Muscle of back (tissue), 13 donors: ENCODE measurements at places on chromosomes 3 and 15.
A peak's percentile ranks its signal among the peaks of the same experiment; 100 is the strongest.

- no peak for DNase-seq
These were observed 142.9 kb downstream of the PDZRN3 start for GRCh38 chr3:73481888-73482287.

GRCh38 chr3:171480526-171480925, 20.3 kb upstream of the TNIK start:
- DNase-seq = no peak

DNA sequence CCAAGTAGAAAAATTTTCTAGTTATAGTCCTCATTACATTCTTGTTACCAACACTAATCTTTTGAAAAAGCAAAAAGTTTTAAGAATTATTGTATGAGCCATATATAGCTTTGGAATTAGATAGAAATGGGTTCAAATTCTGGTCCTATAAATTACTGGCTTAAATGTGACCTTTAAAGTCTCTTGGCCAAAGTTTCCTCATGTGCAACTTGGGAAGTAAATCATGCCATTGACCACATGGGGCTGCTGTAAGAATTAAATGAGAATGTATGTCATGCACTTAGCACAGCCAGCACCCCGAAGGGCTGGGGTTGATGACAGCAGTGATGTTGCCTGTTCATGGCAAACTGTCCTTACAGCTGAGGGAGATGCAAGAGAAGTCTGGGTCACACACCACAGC, 108.3 kb downstream of the TOP2B start:
- peak; percentile 59 for DNase-seq

DNA sequence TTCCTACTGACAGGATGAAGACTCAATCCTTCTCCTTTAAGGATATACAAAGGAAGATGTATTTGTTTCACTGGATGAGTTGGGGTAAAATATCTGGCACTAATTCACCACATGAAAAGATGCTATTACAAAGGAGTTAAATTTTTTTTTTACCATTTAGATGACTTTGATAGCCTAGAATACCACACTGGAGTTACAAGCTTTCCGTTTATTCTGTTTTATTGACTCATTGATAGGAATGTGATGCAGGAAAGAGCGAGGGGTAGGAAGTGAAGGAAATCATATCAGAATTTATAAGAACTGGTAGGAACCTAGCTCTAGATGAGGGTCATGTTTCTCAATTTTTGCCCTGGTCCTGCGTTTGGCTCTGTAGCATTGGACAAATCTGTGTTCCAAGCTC, 427.2 kb downstream of the GRM7 start:
- no peak for DNase-seq

GRCh38 chr15:74424901-74425528, 8.7 kb downstream of the SEMA7A start:
- no peak for DNase-seq

GRCh38 chr3:16768956-16769355, 115.8 kb upstream of the PLCL2 start:
- DNase-seq = no peak

DNA sequence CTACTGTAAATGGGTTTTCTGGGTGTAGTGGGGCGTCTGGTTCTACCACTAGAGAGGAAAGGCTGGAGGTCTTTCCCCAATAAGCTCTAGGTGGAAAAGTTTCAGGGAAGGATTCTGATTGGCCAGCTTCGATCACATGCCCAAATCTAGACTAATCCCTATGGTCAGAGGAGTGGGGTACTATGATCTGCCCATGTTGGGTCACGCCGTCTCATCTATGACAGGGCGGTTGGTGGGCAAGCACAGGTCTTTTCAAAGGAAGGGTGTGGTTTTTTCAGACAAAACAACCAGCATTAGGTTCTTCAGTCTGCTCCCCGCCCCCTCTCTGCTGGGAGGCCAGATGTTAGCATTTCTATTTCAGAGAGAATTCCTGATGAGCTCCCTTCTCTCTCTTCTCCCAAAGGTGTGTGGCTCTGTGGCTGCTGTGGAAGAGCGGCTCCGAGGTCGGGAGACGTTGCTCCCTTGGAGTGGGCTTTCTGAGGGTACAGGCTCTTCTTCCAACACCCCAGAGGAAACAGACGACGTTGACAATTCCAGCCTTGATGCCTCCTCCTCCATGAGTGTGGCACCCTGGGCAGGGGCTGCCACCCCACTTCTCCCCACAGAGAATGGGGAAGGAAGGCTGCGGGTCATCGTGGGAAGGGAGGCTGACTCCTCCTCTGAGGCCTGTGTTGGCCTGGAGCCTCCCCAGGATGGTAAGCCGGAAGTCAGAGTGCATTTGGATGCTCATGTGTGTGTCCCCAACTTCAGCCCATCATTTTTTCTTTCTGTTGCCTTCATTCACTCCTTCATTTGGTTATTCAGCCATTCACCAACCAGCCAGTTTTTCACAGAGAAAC, 9.7 kb upstream of the TATDN2 start:
- no peak for DNase-seq

DNA sequence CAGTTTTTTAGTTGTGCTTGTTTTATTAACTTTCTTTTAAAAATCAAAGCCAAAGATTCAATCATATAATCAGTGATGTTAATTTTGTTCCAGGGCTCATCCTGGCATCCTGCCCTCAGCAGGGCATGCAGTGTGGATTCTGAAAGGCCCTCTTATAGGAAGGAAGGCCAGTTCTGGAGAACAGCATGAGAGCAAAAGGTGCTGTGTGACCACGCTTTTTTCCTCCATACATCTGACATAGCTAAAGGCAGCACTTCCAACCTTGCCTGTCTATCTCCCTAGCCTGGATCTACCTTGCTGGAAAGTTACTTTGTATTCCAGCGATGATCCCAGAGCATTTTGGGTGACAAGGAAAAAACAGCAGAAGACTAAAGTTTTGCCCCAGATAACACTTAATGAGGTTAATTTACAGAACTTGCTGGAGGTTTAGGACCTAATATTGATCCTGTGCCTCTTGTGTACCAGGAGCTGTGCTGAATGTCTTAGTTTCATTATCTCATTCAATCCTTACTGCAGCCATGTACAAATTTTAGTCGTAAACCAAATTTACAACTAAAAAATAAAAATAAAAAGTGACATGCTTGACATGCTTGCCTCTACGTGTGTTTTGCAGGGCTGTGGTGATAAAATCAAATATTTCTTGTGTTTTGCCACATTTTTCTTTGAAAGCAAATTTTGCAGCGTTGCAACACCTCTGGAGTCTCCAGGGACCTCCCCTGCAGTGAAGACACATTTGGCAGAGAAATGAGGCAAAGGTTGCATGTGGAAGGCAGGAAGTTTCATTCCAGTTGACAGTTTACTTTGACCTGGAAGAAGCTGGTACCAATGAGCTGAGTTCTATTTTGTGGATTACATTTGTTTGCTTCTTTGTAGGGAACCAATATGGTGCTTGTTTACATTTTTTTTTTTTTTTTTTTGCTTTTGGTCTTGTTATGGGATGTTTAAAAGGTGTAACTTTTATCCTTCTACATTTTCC, 13.2 kb downstream of the IL1RAP start:
- DNase-seq = no peak

- no peak for DNase-seq
These were observed 261.9 kb upstream of the ICE2 start for GRCh38 chr15:60740787-60741354.

DNA sequence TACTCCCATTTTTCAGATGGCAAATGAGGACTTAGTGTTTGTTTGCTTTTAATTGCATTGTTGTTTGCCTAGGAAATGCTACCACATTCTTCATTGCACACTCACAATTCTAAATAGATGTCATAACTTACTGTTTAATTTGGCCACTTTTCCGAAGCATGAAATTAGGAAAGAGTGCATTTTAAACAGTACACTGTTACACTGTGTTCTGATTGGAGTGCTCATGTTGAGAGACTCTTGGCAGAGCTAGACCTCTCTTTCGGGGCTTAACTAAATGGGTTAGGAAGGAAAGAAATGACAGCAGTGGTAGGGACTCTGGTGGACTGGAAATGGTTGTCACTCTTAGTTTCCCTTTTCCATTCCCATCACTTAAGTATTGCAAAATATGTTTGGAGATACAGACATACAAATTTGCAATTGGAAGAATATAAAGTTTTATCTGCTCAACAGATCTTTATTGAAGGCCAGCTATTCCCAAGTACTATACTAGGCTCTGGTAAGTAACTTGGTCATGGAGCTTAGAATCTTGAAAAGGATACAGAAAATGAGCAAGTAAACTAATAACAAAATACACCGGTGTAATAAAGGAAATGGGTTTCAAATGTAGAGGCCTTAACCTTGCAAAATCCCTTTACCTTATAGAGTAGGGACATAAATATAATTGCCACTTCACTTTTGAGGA, 90.2 kb downstream of the DCUN1D1 start:
- no peak for DNase-seq

DNA sequence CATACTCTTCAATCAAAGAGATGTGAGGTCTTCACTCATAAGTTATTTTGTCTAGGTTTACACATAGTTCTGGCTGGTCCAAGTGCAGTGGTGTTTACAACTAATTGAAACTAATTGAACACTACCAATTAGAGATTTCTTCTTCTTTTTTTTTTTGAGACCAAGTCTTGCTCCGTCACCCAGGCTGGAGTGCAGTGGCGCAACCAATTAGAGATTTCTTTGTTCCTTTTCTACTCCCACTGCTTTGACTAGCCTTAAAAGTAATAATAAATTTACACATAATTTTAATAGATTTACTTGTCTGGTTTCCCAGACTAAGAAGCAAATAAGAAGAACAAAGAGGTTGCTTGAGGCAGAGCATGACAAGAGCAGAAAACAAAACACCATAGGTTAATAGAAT, 6.7 kb upstream of the DENND6A start:
- no peak for DNase-seq

- DNase-seq = no peak
These were observed 8.8 kb downstream of the SLC51A start for GRCh38 chr3:196225086-196225485.

DNA sequence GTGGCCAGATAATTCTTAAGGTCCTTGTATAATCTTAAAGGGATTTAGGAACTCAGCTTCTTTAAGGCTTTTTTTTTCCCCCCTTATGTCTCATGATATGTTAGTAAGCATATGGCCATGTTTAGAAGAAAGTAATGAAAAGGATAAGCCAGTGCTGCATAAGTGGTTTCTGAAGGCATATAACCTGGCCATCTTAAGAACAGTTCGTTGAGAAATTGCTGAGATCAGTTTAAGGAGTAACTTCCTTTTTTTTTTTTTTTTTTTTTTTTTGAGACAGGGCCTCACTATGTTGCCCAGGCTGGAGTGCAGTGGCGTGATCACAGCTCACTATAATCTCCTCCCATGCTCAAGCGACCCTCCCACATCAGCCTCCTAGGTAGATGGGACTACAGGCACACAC, 51.7 kb downstream of the UBE2E2 start:
- no peak for DNase-seq

GRCh38 chr15:82881747-82882146, 70.8 kb downstream of the HOMER2 start:
- no peak for DNase-seq

DNA sequence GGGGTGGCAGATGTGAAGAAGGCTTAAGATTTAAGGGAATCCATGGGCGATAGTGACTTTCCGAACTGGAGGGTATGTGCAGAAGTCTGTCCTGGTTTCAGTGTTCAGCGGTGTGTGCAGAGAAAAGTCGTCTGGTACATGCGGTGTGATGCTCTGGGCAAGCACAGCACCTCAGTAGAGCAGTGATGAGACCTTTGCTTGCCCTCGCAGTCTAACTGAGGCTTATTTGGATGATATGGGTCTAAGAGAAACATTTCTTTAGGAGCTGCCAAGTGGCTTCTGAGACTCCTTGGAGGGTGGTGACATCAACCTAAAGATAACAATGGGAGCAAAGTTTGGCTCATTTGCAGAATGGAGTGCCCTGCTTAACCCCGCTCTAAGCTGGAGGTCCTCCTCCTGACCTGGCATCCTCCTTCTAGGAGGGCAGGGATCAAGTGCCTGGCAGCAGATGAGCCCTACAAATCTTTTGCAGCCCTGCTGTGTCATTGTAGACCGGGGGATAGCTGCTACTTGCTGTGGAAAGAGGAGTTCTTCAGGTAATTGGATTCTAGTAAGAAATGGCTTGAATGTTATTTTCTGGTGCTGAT, 228.1 kb upstream of the AZI2 start:
- DNase-seq = no peak

- DNase-seq = no peak
These were observed 150.7 kb downstream of the CADPS start for GRCh38 chr3:62724503-62724902.

DNA sequence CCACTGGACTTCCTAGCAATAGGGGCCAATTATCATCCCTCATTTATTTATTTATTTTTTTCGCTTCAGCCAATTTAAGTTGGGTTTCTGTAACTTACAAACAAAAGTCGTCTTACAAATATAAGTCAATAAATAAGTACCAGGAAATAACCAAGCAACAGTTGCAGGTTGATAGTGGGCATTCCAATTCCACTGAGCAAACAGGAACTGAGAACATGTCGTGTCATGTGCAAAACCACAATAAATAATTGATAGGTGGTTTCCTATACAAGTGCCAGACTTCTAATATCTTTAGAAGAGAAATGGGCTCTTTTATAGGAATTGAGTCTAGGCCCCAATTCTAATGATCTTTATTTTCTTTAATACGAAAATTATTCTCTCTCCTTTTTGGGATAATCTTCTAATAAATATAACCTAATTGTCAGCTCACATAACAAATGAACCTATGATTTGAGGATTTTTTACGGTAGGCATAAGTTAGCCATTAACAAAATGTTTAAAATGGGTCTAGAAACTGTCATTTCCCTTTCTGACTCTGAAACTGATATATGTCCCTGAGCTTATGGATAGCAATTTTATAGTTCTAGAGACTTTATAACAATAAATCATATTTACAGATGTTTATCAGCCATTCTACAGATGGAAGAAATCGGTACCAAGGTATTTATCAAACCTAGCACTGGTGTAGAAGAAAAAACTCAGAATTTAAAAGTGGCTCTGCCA, 571.8 kb downstream of the FOXP1 start:
- no peak for DNase-seq

DNA sequence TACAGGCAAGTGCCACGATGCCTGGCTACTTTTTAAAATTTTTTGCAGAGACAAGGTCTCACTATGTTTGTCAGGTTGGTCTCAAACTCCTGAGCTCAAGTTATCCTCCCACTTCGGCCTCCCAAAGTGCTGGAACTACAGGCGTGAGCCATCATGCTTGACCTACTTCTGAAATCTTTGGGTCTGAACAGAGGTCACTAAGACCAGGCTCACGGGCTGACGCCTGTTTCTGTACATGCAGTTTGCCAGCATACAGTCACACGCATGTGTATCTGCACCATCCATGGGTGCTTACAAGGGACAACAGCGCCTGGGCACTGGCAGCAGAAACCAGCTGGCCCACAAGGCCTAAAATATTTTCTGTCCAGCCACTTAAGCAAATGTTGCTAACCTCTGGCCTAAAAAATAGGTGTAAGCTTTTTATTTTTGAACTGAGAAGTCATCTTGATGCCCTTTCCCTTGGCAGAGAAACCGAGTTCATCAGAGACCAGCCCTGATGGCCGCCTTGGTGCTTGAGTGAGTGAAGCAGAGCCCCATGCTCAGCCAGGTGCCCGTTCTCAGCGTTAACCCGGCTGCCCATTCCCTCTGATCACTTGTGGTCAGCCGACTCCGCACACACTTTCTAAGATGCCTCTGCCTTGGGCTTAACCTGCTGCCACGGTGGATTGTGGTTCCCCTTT, 425.2 kb downstream of the OCA2 start:
- DNase-seq = no peak

GRCh38 chr3:152203652-152204051, 65.1 kb upstream of the MBNL1 start:
- no peak for DNase-seq
